ENCODE measurements at places on chromosomes 16 and 17.

- DNase-seq = no peak
Observed at GRCh38 chr16:70601576-70602575, 44.5 kb upstream of the IL34 start.

DNA sequence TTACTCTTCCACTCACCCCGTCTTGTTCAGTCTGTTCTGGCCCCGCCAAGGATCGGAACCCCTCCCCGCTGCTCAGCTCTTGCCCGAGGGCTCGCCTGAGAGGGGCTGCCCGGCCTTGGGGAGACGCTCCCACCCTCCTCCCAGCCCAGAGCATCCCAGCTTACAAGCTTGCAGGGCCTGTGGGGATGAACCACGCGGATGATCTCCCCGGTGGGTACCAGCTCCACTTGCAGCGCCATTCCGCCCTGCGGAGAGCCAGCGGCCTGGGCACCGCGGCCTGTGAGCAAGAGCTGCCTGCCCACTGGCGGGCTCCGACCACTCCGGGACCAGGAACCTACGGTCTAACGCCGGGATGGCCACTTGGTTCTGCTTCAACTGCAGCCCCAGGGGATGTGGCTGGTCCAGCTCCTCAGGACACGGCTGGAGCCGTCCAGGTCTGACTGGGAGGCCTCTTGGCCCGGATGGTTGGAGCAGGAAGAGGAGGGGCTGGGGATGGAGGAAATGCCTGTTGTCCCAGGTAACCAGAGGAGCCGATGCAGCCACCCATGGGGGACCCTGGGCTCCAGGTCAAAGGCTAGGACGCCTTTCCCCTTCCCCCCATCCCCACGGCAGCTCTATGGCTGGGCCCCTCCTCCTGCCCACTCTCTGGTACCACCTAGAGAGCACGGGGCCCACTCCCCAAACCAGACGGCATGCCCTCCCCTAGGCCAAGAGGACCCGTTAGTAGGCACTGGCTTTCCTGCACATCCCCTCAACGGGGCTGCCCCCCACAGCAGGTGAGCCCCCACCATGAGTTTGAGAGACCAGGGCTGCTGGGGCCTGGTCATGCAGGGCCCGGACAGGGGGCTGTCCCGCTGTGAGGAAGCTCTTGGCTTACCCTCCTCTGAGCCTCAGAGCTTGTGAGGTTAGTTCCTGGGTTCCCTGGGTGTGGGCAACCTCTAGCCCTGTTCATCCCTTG, at the start of gene MYO1C:
TSS of gene MYO1C (minus strand) at position 438 of the 958 bp plus-strand sequence. CDS start at position 239, 199 bp downstream.
- DNase-seq = no peak

DNA sequence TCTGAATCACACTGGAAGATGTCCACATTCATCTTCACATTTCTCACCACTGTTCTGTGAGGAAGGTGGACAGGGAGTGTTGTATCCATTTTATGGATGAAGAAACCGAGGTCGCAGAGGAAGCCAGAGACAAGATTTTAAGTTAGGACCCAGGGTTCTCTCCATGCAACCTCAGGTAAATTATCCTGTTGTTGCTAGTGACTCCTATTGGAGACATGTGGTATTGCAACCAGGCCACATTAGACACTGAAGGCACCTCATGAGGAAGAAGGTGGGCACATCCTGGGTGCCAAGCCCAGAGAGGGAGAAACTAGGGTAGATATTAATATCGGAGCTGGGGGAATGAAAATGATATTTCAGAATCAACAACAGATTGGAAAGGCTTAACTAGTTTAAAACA, 8.5 kb upstream of the WNT9B start:
- DNase-seq = no peak

- DNase-seq = no peak
Observed at GRCh38 chr17:83058266-83058798, 21.1 kb upstream of the METRNL start.

- DNase-seq = no peak
Observed at GRCh38 chr16:75060723-75061122, 55.9 kb downstream of the LDHD start.

DNA sequence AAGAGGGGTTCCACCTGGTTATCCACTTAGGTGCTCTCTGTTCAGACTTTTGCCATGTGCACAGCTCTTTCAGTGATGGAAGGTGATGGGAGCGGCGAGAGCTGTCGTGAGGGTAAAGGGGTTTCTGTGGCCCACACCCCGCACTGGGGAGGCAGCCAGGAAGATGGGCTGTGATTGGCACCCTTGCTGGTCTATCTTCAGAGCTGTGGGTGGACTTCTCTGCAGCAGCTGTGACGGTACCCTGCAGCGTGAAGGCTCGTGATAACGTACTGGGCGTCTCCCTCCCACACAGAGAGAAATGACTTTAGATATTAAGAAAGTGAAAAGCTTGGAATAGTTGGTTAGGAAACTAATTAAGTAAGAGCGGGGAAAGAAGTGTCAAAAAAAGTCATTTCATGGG, 45.8 kb downstream of the MPRIP start:
- DNase-seq = no peak

DNA sequence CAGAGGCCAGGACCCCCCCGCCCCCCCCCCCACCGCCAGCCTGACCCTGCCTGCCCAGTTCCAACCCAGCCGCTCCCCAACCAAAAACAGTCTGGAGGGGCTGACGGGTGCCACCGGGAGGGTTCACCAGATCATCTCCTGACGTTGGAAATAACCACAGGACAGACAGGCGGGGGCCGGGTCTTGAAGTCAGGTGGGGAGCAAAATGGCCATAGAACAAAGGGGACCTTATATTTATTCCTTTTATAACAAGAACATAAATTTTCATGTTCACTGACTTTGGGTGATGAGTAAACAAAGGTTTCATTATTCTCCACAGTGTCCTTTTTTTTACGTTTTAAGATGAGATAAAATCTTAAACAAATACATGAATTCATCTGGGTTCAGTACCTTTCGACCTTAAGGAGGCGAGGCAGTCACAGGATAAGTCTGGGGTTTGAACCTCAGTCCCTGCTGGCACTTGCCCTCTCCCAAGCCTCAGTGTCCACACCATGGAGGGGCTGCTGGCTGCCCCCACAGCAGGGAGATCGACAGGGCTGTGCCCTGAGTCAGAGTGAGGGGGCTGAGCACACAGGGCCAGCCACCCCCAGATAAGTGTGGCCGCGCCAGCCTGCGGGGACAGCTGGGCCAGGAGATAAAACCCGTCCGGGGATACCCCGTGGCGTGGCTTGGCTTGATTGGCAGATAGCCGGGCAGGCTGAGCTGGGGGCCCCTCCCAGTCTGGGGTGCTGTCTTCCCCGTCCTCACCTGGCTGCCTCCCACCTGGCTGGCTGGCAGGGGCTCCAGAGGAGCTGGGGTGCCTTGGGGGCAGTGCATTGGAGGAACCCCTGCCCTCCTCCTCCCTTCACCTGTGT, 15.0 kb downstream of the SLC7A5 start:
- no peak for DNase-seq

- no peak for DNase-seq
Observed at GRCh38 chr16:57648125-57648524, 19.7 kb downstream of the ADGRG1 start.

GRCh38 chr16:74309789-74310781, 13.5 kb downstream of the PSMD7 start:
- DNase-seq = no peak

GRCh38 chr16:70653406-70653805, 7.0 kb downstream of the IL34 start:
- DNase-seq = no peak

DNA sequence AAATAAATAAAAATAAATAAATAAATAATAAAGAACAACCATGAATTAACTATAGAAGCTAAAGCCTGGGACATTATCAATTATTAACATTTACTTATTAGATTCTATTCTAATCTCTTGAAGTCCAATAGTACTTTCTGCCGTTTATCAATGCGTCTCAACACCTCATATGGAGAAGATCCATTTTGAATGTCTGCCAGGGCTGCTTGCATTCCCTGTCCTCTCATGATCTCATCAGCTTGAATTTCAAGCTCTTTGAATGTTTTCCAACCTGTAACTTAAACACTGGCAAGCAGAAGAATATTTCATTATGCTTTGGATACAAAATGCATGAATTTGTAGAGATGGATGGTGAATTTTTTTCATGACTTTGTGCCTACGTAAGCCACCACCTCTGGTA, 191.9 kb upstream of the ANKFN1 start:
- DNase-seq = no peak

DNA sequence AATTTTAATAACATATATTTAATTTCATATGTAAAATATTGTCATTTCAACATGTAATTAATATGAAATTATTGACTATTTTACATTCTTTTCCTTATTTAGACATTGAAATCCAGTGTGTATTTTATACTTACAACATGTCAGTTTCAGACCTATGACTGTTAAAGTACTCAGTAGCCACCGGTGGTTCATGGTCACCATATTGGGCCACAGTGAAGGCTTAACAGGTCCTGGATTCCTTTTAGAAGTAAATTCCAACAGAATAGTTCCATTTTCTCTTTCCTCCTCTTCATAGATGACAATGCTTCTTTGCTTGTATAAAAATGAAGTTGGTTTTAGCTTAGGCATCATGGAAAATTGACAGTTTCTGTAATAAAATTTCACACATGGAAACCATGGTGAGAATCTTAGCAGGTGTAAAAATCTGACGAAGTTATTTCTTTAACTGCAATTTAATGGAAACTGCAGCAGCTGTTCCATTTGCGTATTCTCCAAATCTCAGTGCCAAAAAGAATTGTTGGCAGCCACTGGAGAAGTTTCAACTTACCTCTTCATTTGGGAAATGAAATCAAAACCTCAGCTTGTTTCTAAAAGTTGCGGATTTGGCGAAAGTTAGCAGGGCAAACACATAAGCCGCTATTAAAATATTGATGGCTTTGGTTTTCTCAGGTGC, 231.1 kb downstream of the CDH13 start:
- DNase-seq = no peak

DNA sequence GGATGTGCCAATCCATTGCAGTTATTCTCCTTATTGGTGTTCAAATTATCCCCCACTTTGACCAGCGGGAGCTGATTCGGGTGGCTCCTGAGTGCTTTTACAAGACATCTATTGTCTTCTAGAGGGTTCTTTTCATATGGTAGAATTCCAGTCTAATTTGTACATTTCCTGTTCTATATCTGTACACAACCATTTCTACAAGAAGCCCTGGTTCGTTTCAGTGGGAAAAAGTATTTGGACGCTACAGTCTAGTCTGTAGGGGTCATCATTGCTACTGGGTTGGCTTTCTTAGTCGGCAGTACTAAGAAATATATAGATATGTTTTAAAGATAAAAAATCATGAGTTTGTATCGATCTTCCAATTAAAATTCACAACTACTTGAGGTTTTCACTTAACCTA, 262.6 kb downstream of the MAP2K6 start:
- DNase-seq = peak; percentile 9

DNA sequence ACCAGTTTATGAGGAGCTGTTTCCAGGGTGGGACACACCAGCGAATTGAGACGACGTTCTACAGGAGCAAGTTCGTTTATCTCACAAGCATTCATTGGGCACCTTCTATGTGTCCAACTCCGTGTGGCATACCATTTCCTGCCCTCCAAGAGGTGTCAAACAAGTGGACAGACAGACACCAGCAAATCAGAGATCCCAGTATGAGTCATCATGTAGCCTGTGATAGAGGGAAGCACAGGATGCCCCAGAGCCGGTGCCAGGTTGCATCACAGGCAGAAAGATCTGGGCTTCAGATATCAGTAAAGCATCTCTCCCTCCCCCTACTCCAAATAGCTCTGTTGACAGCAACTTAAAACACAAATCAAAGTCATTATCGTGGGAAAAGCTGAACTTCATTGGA, 31.8 kb upstream of the MAF start:
- DNase-seq = no peak

DNA sequence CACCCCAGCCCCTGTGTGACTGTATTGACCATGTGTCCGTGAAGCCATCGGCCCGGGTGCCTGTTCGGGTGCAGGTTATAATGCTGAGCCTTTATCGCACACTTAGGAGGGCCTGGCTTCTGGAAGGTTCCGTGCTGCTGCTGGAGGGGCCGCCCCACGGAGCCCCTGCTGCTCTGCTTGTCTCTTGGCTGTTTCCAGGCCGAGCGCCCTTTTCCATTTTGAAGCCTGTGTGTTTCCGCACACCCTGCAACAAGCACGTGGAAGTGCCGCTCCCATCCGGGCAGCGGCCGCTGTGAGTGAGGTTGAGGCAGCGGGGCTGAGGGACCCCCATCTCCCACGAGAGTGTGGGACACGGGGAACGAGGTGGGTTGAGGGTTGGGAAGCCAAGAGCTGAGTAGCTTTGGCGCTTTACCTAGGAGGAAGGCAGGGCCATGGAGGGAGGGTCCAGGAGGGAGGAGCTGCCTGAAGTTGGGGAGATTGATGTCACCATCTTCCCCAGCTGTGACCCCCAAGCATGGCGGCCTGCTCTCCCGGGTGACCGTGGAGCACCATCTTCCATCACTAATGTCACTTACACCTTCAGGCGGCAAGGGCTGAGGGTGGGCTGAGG, 200.1 kb upstream of the GSE1 start:
- no peak for DNase-seq

- no peak for DNase-seq
Observed at GRCh38 chr17:69492410-69493071, 78.0 kb downstream of the MAP2K6 start.

GRCh38 chr16:87017371-87018012, 299.7 kb downstream of the C16orf95 start:
- DNase-seq = no peak

GRCh38 chr17:64455993-64456885, 7.3 kb downstream of the MILR1 start:
- DNase-seq = no peak

- DNase-seq = no peak
Observed at GRCh38 chr17:32452281-32452680, 8.0 kb downstream of the PSMD11 start.

- DNase-seq = no peak
Observed at GRCh38 chr16:72247821-72248253, 75.9 kb upstream of the PMFBP1 start.

DNA sequence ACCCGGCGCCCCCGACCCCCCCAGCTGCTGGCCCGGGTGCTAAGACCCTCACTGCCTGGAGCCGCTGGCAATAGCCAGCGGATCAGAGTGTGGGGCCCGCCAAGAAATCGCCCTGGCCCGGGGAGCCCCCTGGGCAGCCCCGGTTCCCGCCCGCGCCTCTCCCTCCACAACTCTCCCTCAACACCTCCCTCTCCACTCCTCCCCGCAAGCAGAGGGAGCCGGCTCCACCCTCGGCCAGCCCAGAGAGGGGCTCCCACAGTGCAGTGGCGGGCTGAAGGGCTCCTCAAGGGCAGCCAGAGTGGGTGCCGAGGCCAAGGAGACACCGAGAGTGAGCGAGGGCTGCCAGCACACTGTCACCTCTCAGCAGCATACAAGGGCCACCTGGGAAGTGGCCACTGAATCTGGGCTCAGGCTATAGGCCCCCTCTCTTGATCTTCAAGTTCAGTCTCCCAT, 385.5 kb downstream of the SEC14L1 start:
- no peak for DNase-seq

All from NCI-H1930 (cell line).